Frontal cortex (tissue), 4 donors: ENCODE measurements at places on chromosomes 6 and 20.

DNA sequence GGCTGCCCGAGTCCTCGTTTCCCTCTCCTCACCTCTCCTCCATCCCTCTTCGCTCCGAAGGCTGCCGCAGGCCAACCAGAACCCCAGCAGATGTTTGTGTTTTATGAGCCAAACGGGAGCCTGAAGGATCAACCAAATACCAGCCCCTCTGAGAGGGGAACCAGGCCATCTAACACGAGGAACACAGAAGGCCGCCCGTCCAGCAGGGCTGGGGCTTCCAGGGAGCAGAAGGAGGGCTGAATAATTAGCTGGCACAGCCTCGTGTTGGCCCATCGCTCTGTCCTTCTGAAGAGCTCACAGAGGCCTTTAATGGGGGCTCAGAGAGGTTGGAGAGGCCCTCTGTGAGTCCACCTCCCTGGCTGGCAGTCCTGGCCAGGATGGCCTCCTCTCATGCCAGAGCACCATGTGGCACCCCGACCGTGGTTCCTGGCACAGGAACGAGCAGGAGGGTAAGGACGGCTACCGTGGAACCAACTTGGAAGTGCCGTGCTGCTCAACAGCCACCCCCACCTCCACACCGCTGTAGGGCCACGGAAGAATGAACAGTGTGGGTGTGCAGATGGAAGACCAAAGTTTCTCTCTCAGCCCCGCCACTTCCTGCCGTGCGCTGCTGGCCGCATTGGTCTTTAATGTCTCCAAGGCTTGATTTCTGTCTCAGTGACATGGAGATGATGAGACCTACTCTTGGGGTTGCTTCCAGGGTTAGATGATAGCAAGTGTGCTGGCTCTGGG is 155.2 kb downstream of the SCML4 start:
- no peak for DNase-seq

GRCh38 chr6:12947151-12947871 is 230.7 kb downstream of the PHACTR1 start:
- no peak for DNase-seq

GRCh38 chr20:37935435-37935834 is 32.5 kb downstream of the VSTM2L start:
- no peak for DNase-seq

DNA sequence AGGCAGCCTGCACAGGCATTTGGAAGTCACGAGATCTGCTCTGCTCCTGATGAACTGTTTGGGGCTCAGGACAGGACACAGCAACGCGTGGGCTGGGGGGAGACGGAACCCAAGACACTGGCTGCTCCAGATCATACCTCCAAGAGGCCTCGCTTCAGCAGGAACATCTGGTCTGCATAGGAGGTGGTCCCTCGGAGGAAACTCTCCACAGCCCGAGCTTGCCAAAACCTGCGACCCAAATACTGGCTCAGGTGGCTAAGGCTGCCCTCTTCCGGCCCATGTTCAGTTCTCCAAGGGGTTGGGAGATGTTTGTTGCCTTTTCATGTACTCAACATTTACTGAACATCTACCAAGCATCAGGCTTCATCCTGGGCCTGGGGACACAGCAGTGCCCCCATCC is 51.7 kb downstream of the MYH7B start:
- no peak for DNase-seq

GRCh38 chr6:73823832-73824231 is 127.8 kb downstream of the CD109 start:
- DNase-seq: no peak

- no peak for DNase-seq
These were observed 286.1 kb downstream of the SYNE1 start for GRCh38 chr6:152351110-152351509.

- no peak for DNase-seq
These were observed 2.6 kb downstream of the SYS1 start for GRCh38 chr20:45365444-45365970.

DNA sequence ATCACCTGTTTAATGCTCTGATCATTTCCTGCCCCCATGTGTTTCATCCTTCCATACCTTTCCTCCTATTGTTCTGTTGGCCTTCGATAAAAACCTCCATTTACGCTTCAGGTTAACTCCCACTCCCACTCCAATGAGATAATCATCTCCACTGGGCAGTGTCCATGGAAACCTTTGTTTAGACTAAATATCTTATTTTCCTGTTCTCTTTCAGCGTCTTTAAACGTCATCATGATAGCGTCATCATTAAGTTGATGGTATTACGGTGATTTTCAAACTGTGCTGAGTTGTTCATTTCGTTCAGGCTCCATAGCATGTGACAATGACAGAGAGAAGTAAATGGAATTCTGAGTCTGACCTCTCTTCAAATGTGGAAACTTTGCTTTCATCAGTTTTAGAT is 970.5 kb upstream of the SLC35B3 start:
- no peak for DNase-seq

DNA sequence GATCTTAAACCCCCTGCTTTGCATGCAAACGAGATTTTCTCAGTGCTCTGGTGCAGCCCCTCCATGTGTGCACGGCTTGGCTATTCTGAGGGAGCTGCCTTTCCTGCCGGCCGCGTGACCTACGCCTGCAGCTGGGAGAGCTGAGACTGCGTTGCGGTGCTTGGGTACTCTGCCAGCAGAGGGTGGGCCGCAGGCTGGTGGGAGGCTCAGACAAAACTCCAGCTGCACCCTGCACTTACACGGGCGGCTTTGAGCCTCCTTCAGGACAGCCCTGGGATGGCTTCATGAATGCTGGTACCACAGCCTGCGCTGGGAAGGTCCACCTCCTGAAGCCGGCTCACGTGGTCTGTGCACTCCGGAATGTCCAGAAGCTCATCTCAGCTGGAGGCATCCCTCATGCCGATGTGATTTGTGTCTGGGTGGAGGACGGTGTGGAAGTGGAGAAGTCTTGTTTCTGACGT is 223.7 kb downstream of the DLL1 start:
- DNase-seq: no peak

DNA sequence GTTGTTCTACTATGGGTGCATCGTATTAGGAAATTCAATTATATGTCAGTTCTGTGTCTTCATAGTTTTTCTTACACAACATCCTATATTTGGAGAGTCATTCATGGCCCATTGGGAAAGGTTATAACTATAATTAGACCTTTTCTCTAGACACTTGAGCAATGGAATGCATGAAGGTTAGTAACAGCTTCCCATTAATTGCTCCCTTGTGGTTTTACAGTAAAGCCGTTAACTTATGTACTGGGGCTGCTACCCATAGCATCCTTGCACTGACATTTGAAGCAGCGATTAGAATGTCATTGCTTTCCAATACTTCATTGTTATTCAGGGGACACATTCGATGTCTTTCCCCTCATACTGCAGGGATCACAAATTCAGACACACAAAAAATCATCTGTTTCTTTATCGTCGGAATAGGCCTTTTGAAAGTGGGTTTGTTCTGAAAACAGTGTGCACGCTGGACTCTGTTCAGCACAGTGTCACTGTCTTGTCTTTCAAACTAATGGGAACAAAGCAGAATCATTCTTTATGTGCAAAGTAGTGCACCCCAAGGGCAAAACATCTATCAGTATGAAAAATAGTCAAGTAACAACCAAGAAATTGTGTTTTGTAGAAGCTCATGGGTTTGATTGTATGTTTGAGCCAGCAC is 634.3 kb upstream of the MAP3K7 start:
- no peak for DNase-seq

GRCh38 chr6:56962441-56962840 is 7.5 kb downstream of the BEND6 start:
- no peak for DNase-seq
